CD4-positive, alpha-beta T cell treated with Interleukin-15 for 1 hour (primary cell): ENCODE measurements at places on chromosomes 5 and 9.

GRCh38 chr5:17118631-17119030 is 98.8 kb upstream of the BASP1 start:
- DNase-seq = peak; percentile 86

DNA sequence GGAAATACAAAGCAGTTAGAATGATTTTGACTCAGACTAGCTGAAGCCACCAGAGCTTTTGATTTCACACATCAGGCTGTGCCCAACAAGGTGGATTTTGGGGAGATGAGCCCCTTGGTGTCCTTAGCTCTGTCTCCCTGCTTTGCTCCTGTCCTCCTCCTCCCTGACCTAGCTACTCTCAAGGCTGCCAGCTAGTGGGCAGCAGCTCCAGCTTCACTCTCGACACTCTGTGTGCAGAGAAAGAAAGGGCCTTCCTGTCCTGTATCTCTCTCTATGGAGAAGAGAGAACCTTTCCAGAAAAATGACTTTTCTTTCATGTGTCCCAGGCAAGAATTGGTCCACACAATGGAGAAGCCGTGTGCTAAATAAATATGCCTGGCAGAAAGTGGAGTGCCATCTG is 446.2 kb downstream of the SEMA5A start:
- DNase-seq = no peak

- no peak for DNase-seq
Observed at GRCh38 chr9:35338086-35338485, 151.8 kb upstream of the RUSC2 start.

DNA sequence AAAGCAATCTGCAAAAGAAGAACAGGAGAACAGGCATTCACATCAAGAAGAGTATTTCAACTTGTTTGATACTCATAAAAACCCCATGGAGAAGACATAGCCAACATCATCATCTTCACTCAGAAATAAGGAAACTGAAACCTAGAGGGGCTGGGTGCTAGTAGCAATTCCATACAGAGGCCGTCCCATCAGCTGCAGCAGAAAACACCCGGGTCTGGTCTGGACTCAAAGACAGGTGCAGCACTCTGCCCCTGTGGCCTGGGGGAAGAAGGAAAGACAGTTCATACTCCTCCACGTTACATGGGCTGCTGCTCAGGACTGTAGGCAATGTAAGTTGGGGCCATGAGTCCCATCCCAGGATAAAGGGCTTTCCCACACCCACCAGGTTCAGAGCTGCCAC is 11.6 kb downstream of the GZMA start:
- DNase-seq = no peak
